ENCODE measurements at places on chromosomes 16 and 17. TPM values are rescaled to one million over a fixed set of nuclear protein-coding genes. Genes with fewer than 3 reads are reported as not detected.

CARD14 gene
- total RNA-seq: 0.36 TPM

DNA sequence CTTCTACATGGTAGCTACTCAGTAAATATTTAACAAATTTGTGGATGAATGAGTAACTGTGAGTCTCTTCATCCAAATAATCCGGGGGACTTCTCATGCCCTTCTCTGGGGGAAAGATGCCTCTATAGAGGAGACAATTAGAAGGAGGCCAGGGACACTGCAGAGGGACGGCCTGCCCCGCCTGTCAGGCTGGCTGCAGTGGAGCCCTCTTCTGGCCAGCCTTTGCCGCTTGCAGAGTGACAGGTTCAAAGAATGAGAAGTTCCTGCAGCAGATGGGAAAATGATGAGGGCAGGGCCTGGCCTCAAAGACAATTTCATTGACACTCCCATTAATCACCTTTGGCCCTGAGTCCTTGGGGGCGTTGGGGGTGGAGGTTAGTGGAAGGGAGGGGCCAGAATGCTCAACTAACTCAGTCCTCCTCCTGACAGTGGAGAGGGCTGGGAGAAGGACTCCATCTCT is 339.0 kb downstream of the MAF start:
- peak; percentile 75 for DNase-seq

DNA sequence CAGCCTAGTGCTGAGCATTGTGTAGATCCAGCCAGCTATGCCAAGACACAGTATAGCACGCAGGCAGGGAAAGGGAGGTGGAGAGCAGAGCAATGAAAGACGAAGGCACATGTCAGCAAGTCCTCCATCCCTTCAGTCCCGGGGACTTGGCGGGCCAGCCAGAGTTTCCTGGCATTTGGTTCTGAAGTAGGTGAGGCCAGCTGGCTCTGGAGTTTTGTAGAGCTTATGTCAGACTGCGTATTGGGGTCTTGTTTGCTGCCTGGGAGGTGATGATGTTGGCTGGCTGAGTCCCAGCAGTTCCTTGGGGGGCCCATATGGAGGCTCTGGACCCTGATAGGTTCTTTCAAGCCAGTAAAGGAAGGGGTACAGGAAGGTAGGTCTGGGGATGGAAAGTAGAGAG is 55.7 kb upstream of the AKTIP start:
- no peak for DNase-seq

DNA sequence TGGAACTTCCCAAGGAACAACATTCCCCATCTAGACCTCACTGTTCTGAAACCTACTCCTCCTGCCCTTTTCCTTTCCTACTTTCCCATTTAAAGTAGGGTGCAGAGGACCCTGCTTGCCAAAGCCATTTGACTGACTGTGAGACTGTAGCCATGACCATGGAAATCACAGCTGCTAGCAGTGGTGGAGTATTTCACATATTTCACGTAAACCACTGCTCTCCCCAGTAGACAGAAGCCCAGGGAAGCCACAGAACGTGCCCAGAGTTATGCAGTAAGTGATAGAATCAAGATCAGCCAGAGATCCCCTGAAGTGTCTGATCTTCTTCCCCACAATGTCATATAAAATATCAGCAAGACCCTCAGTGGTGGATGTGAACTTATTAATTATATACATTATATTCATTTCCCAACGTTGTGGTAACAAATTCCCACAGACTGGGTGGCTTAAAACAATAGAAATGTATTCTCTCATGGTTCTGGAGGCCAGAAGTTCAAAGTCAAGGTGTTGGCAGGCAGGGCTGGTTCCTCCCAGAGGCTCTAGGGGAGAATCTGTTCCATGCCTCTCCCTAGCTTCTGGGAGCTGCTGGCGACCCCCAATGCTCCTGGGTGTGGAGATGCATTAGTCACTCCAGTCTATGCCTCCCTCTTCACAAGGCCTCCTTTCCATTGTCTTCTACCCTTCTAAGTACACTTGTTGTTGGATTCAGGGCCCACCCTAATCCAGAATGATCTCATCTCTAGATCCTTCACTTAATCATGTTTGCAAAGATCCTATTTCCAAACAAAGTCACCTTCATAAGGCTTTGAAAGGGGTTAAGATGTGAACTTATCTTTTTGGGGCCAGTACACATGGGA is 20.7 kb upstream of the PRM1 start:
- no peak for DNase-seq

DNA sequence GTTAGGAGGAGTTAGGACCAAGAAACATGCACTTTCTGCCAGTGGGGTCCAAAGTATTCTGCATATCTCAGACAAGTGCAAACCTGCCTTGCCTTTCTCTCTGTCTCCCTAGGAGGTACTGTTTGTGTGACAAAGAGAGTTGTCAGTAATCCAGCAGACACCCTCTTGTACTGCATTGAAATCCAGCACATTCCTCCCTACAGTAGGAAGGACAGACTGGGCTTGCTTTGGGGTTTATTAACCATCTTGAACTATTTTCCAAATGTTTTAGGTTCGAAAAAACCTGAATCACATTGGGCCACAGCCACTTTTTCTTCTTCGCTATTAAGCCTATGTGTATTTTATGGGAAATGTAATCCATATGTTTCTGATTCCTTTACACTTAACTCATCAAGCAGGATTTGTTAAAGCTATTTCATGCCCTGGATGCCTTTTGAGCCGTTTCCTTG is 204.2 kb upstream of the KCNJ16 start:
- DNase-seq: no peak

- DNase-seq: no peak
Observed at GRCh38 chr17:64406321-64407200, 15.9 kb upstream of the PECAM1 start.

- DNase-seq: no peak
Observed at GRCh38 chr17:7480089-7480384, 606 bp upstream of the ZBTB4 start.

IGSF6 gene
- total RNA-seq: not detected

GRCh38 chr16:57837305-57838125 is 35.2 kb upstream of the KIFC3 start:
- no peak for DNase-seq

CTRB1 gene
- total RNA-seq: not detected

CHST6 gene
- 2.2 TPM for total RNA-seq

GRCh38 chr17:41771389-41772206 is 14.9 kb downstream of the JUP start:
- no peak for DNase-seq
